ENCODE measurements at places on chromosomes 6 and 20. TPM values are rescaled to one million over a fixed set of nuclear protein-coding genes. Genes with fewer than 3 reads are reported as not detected.
A peak's percentile ranks its signal among the peaks of the same experiment; 100 is the strongest.

- ATAC-seq = no peak
Observed at GRCh38 chr6:20313051-20313450, 88.6 kb upstream of the E2F3 start.

Gene CTCFL
- not detected for total RNA-seq

- ATAC-seq = no peak
Observed at GRCh38 chr20:37574199-37574890, 46.7 kb upstream of the BLCAP start.

DNA sequence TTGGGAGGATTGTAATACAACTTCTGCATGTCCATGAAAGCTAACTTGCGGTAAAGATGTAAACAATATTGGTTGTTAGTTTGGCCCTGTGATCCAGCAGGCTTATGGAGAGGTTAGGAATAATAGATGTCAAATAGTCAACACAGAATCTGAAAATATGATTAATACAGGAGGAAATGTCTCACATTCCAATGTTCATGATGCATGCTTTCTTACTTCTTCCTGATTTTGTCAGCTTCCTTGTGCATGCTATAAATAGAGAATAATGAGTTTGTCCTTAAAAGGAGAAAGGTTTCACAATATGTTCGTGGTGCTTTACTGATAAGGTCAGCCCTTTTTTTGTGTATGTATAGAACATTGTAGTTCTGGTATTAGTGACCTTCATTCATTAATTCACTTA, 136.7 kb downstream of the MMUT start:
- ATAC-seq = no peak

Gene NAA20
- 81.4 TPM for total RNA-seq

- ATAC-seq = peak; percentile 52
Observed at GRCh38 chr6:110063594-110064263, 85.6 kb downstream of the GPR6 start.

- ATAC-seq = no peak
Observed at GRCh38 chr6:38445925-38446324, 193.8 kb downstream of the BTBD9 start.

DNA sequence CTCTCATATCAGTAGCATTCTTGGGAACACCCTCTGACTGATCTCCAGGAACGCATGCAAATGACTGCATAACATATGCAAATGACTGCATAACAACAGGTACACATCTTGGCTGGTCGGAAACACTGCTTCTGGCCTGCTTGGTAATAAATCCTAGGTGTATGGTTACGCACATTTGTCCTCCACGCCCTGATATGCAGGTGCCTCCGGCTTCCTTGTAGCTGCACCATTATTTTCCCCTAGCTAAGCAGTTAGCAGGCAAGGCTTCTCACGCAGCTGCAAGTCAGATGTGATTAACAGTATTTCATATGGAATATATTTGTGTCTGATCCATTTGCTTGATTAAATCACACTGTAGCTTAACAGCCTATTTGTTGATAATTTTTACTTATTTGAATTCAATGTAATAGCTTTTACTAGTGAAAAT, 5.9 kb downstream of the RPS6KA2 start:
- ATAC-seq = no peak

Gene DAAM2
- total RNA-seq = not detected

- no peak for ATAC-seq
Observed at GRCh38 chr6:37095997-37096396, 74.0 kb upstream of the PIM1 start.

DNA sequence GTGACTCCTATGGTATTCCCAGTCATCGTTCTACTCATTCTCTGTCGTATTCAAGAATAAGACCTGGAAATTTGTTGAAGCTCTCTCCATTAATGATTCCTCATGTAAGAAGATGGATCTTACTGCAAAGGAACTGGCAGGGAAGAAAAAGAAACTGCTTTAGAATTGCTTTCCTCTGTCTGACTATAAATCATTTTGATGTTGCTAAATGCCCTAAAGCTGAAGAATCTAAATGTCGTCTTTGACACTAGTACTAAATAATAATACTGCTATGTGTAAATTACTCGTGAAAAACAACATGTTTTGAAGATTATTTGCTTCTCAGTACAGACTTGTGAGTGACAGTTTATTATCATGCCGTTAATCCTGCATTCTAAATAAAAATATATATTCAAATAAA, 20.5 kb upstream of the MYLIP start:
- ATAC-seq = no peak

DNA sequence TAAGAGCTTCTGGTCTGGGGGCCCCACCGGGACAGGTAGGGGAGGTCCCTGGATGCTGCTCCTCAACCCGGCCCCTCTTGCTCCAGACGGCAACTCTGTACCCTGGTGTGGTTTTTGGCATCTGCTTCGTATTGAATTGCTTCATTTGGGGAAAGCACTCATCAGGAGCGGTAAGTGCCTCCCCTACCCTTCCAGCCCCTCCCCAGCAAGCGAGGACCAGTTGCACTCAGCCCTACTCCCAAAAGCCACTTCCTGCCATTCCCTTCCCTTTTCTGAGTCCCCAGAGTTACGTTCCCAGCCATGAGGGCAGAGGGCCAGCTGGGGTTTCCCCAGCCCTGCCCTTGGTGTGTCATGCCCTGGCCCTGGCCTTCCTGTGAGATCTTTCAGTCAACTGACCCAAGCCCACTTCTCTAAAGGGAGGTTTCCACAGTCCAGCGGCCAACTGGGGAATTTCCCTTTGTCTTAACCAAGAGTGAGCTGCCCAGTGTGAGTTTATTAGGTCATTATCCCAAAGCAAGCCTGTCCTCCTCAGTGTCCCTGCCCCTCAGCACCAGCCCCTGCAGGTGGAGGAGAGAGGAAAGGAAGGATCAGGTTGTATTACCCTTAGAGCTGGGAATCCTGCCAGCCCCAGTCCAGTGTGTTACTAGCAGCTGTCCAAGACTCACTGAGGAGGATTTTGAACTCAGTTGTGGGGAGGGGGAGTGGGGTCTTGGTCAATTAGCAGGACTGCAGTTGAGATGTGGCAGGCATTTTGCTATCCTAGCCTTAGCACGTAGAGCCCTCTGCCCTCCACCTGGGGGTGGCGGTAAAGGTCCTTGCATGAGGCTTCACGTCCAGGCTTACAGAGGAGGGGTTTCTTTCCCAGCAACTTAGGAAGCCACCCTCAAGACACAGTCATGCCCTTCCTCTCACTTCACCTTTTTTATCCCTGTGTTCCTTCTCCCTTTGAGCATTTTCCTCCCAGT, 45.8 kb downstream of the TM9SF4 start:
- ATAC-seq = peak; percentile 40

Gene LAMA2
- 0.28 TPM for total RNA-seq

Gene SPO11
- total RNA-seq = not detected
